CD4-positive, alpha-beta memory T cell (primary cell): ENCODE measurements at places on chromosomes 2 and 18.

GRCh38 chr2:19120941-19121750, 237.3 kb downstream of the OSR1 start:
- no peak for DNase-seq

DNA sequence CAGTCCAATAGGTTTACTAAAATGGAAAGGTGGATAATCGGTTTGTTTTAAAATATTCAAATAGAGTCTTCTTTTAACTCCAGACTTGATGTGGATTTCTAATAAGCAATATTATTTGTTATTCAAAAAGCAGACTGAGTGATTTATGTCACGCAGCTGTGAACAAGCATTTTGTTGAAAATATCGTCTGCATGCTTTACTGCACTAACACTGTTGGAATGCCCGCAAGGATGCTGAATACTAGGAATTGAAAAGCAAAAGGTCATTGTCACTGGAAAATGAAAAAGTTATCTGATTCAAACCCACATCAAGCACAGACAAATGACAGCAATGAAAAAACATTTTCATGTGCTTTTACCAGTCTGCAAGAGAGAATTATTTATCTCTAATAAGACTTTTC, 31.1 kb downstream of the CHN1 start:
- no peak for DNase-seq

- no peak for DNase-seq
Measured at GRCh38 chr18:53610957-53611356, 613.5 kb downstream of the MBD2 start.

- no peak for DNase-seq
Measured at GRCh38 chr2:104774631-104775030, 79.3 kb upstream of the POU3F3 start.

GRCh38 chr2:190980630-190981209, 33.3 kb downstream of the STAT1 start:
- no peak for DNase-seq
